ENCODE measurements at places on chromosomes 13 and 19. TPM values are rescaled to one million over a fixed set of nuclear protein-coding genes. Genes with fewer than 3 reads are reported as not detected.
A peak's percentile ranks its signal among the peaks of the same experiment; 100 is the strongest.

Gene ODAD3
- total RNA-seq, result 0.42 TPM

- DNase-seq, result peak; percentile 80
Measured at GRCh38 chr19:35903550-35904179, 1.3 kb downstream of the HCST start.

- no peak for DNase-seq
Measured at GRCh38 chr13:28301839-28302238, 163.5 kb downstream of the PAN3 start.

Gene SWSAP1
- 2.0 TPM for total RNA-seq

Gene MYH14
- 131 TPM for total RNA-seq

GRCh38 chr13:24127116-24127631 lies 33.3 kb upstream of the SPATA13 start:
- no peak for DNase-seq

DNA sequence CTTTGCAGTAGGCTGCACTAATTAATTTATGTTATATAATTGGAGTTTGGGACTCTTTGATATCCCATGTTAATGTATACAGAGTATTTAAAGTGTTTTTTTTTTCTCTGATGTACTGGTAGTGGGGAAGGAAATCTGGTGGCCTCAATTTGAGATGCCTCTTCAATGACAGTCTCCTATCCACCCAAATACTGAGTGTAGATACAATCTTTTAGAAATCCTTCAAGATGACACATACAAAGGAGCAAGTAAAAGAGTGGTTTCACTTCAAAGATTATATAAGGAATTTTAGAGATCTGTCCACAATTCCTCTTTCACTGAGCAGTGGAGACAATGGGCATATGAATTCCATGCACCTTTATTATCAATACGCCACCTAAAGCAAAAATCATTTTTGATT lies 15.1 kb downstream of the NALCN start:
- no peak for DNase-seq

- no peak for DNase-seq
Measured at GRCh38 chr19:34505321-34506025, 23.9 kb downstream of the WTIP start.

DNA sequence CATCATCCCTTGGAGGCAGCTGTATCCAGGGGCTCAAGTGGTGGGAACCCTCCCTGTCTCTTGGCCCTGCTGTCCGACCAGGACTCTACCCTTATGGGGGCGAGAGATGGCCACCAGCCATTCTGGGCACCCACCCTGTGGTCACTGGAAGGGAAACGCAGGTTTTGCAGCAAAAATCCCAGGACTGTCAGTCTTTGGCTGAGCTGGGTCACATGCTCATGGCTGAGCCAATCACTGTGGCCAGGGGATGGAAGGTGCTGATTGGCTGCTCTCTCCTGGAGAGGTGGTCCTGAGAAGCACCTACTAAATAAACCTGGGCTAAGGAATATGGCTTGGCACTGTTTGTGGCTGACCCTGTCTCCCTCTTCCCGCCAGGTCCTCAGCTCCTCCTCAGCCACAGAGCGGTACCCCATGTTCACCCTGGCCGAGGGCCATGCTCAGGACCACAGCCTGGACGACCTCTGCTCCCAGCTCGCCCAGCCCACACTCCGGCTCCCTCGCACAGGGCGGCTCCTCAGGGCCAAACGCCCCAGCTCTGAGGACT lies 8.9 kb downstream of the ATG4D start:
- DNase-seq, result no peak

DNA sequence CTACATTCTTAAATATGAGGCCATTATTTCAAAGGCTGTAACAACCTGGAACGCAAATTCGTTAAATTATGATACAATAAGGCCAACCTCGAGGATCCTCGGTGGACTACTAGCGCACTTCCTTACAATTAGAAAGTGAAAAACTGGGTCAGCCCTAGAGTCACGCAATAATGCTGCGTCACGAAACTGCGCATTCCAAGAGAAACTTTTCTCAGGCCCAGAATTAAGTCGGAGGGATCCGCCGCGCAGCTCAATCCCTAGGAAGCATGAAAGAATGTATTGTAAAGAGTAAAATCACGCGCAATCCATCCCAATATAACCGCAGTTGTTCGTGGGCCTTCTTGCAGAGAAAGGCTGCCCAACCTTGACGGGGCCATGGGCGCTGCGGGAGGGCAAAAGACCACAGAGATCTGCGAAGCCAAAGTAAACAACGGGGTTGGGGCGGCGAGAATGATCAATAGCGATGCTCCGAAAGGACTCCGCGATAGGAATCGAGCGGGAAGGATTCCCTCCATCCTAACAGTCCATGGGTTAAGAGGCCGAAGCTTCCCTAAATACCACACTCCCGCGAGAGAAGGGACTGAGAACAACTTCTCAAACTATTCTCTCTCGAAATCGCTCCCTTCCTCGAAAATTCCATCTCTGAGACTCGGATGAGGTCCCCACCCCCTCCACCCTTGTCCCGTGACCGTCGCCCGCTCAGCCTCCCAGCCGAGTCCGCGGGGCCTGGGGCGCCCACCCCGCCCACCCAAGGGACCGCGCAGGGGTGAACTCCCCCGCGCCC lies 564 bp downstream of the SPART start:
- DNase-seq, result peak; percentile 68

DNA sequence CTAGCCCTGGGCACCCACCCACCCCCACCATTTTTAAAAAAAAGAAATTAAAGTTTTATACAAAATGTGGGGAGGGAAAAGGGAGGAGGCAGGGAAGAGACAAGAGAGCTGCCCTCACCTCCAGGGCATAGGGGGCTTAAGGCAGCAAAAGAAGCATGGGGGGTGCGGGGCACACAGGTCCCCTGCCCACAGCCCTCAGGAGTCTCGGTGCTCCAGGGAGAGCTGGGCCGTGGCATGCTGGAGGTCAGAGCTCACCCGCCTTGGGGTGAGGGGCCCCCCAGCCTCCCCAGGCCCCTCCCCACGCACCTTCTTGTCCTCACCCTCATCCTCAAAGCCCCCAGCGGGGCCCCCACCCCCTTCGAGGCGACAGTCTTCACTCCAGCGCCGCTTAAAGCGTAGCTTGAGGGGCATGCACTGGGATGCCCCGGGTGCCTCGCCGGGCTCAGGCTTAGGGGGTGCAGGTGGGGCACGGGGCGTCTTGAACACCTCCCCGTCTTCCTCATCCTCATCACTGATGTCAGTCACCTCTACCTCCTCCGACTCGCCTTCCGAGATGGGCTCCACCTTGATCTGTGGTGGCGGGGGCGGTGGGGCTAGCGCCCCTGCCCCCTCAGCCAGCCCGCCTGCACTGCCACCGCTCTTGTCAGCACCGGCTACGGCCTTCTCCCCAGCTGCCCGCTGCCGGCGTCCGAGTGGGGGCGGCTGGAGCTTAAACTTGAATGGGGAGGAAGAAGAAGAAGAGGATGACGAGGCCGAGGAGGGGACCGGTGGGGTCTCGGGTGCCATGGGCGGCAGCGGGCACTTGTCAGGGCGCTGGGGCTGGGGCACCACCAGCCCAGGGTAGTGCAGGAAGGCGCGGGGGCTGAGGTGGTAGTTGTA lies 6.1 kb upstream of the GSK3A start:
- DNase-seq, result peak; percentile 28

Gene REEP6
- total RNA-seq, result 0.72 TPM

- no peak for DNase-seq
Measured at GRCh38 chr19:29509456-29509855, 16.3 kb upstream of the VSTM2B start.

GRCh38 chr19:29737461-29738000 lies 22.5 kb upstream of the C19orf12 start:
- DNase-seq, result no peak

DNA sequence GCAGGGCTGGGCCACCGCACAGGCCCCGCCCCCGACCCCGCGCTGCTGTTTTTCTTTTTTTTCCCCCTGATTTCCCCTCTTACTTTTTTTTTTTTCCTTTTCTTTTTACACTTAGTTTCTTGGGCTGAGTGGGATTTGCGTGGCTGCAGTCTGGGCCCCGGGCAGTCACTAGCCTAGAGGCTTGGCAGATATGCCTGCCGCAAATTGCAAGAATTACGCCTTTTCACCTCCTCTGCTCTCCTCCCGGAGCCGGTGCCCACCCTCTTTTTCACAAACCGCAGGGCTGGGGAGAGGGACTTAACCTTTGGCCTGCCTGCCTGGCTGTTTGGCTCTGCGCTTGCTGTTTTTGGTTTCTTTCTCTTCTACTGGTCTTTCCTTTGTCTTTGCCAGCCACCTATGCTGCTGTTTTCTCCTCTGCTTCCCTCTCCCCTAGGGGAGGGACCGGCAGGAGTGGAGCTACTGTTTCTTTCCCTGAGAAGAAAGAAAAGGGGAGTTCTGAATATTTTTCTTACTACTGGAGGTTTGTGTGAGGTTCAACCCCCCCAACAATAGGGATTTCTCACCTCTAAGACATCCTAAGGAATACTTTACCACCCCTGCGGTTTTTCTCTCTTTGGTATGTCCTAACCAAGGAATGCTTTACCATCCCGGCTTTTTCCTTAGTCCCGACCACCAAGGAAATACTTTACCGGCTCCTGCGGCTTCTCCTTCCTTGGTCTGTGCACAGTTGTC lies 11.0 kb downstream of the ZNF552 start:
- no peak for DNase-seq

Gene WDR87
- not detected for total RNA-seq

- DNase-seq, result no peak
Measured at GRCh38 chr19:45160870-45161737, at the start of gene NKPD1. Gene NKPD1, minus strand, starts transcription at chr19:45160982. Its CDS starts 832 bp downstream, at chr19:45160150.

Gene LMTK3
- total RNA-seq, result 1.4 TPM

GRCh38 chr19:49340069-49340864 lies 5.1 kb downstream of the CD37 start:
- peak; percentile 79 for DNase-seq

Gene KLK10
- total RNA-seq, result 0.50 TPM
